ENCODE measurements at places on chromosomes 5 and 9.

DNA sequence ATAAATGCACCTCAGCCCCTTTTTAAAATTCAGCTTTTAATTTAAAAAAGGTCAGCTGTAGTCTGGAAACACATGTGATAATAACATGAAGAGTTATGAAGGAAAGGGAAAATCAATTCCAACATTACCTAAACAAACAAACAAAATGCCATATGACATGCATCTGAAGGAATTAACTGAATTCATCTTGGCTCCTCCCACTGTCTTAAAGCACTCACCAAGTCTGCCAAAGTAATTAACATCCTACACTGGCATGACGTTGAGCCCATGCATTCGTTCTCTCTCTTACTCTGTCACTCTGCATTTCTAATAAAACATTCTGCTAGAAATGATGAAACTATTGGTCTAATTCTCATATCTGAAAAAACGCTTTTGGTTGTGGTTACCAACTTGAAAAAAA, 37.7 kb downstream of the TSSK1B start:
- no peak for DNase-seq

DNA sequence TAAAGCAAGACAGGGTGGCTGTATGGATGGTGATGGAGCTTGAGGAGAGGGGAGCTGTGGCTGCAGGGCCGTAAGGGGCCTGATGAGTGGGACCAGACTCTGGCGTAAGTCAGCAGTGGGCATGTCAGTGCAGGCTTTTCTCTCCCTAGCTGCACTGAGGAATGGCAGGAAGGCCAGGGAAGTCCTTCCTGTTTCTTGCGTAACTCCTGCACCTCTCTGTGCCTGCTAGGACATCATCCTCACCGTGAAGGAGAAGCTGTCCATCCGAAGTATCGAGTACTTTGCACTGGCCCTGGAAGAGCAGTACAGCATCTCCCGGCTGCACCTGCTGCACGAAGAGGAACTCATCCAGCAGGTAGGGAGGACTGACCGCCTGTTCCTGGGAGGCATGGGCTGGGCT, 24.1 kb upstream of the TRMT10B start:
- no peak for DNase-seq

DNA sequence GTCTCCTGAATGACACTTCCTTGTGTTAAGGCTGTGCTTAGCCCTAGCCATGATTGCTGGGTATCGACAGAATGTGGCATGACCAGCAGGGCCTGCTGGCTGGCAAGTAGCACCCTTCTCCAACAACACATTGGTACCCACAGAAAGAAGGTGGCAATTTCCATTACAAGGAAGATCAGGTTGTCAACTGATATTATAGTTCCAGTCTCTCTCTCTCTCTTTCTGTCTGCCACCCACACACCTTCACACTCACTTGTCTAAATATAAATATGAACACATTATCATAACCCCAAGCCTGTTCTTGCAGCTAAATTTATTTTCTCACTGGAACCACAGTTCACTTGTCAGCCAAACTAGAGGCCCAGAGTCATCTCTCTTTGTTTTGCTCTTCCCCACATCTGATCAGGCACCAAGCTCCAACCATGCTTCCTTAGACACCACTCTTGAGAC, 408.1 kb upstream of the PIK3R1 start:
- peak; percentile 27 for DNase-seq

GRCh38 chr5:38059876-38060275, 198.5 kb upstream of the EGFLAM start:
- DNase-seq, result no peak

- DNase-seq, result peak; percentile 87
These were observed 671 bp downstream of the LRRC26 start for GRCh38 chr9:137168904-137169856.

DNA sequence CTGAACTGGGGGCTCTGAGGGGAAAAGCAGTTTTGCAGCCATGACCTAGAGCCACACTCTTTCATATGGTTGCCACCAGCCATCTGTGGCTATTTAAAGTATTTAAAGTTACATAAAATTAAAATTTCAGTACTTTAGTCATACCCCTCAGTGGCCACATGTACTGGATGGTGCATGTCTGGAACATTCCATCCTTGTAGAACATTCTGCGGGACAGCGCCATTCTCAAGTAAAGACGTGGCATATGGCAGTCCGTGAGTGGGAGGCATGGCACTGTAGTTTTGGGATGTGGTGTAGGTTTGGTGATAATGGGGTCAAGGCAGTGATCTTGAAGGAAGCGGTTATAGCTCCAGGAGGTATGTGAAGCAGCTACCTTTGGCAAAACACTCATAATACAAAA, 61.4 kb upstream of the NFIL3 start:
- no peak for DNase-seq

DNA sequence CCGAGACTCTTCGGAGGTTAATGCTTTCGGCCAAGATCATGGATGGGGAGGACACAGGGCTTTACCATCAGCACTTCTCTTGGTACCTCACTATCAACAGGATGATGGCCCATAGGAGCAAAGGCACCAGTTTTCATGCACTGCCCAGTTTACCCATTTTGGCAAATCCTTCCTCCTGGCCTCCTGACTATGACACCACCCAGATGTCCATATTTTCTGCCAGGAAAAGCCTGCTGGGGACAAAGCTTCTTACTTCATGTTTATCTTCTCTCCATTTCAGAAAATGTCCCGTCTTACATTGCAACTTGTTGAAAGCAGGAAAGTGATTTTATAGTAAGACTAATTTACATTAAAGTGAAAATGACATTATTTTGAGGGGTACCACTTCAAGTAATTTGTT, 61.4 kb upstream of the GAS1 start:
- no peak for DNase-seq

DNA sequence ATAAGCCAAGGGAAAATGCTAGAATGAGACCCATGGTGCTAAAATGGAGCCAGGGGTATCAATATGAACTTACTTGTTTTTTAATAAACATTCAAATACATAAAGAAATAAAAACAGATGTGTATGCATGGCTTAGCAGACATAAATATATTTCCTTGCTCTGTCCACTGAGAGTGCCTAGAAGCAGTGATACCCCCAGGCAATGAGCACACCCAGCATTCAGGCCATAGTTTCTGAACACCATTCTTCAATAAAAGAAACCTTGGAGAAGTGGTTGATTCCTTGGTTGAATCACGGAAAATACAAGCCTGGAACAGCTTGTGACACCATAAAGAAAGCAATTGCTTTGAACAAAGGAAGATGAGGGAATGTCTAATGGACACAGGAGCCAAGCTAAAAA, 16.5 kb downstream of the LARS1 start:
- no peak for DNase-seq

DNA sequence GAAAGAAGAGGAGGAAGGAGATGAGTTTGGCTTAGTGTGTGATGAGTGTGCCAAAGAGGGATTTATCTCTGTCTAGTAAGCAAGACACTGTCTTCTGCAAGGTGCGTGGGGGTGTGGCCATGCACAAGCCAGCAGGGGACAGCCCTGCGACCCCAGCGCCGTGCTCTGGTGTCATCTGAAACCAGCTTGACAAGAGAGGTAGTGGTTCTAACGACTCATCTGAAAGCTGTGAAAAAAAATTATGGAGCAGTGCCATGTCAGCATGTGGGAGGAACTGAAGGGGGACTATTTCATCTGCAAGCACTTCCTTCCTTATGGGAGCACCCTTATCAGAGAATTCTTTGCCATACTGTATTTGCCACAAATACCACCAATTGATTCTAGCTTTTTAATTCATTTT, 398.6 kb downstream of the PSAT1 start:
- DNase-seq, result no peak

DNA sequence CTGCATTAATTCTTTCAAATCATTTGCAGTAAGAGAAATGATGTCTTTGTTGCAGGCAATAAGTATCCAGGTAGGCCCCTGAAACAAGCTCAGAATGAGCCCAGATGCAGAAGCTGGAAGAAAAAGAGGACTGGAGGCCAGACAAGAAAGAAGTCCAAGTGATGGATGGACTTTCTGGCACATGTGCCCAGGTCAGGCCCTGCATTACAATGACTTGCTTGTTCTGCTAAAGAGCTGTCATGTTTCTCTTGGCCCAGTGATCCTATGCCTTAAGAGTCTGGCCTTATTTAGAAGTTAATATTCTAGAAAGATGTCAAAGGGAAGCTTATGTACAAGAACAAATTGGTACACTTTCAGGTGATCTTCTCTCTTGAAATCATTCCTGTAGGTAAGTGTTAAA, 64.8 kb downstream of the DPYSL3 start:
- DNase-seq, result no peak

GRCh38 chr5:119752921-119753886, 123.8 kb downstream of the FAM170A start:
- no peak for DNase-seq

- no peak for DNase-seq
These were observed 206.6 kb upstream of the RASA1 start for GRCh38 chr5:87061046-87061445.

DNA sequence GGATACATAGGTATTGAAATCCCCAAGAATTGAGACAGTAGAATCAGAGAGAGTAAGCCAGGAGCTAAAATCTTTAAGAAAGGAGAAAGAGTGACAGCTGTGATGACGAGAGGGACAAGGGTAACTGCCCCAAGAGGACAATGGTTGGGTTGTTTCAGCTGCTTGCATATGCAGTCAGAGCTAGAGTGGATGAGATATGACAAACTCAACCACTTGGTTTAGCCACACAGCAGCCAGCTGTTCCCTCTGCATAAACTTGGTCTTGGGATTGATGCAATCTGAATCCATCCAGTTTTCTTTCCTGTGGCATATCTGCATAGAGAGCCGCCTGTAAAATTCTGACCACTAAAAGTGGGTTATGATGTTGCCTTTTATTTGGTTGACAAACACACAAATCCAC, 100.7 kb downstream of the ZNF622 start:
- DNase-seq, result no peak

- no peak for DNase-seq
These were observed 959.1 kb upstream of the WWC1 start for GRCh38 chr5:167332309-167332708.

- DNase-seq, result no peak
These were observed 1271.6 kb downstream of the PTPRD start for GRCh38 chr9:9341203-9341602.

- no peak for DNase-seq
These were observed 34.2 kb upstream of the CLPTM1L start for GRCh38 chr5:1378866-1379659.

DNA sequence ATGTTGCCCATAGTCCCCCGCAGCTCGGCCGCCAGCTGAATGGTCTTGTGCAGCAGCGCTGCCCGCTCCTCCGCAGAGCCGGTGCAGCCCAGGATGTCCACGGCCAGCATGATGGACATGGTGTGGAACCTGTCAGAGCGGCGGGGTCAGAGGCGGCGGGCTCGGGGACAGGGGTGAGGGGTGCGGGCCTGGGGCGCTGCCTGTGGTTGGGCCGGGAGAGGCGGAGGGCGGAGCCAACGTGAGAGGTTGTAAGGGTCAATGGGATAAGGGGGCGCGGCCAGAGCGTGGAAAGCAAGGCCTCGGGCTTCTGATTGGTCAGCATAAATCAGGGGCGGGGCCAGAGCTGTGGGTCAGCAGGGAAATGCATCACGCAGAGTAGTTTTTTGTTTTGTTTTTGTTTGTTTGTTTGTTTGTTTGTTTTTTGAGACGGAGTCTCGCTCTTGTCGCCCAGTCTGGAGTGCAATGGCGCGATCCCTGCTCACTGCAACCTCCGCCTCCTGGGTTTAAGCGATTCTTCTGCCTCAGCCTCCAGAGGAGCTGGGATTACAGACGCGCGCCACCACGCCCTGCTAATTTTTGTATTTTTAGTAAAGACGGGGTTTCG, 6.8 kb upstream of the TOR2A start:
- DNase-seq, result no peak

GRCh38 chr9:32839013-32839885, 55.9 kb downstream of the TMEM215 start:
- DNase-seq, result no peak

- DNase-seq, result peak; percentile 26
These were observed 24.1 kb downstream of the AHRR start for GRCh38 chr5:345404-346195.

- DNase-seq, result no peak
These were observed 16.1 kb upstream of the AHRR start for GRCh38 chr5:305459-305858.

DNA sequence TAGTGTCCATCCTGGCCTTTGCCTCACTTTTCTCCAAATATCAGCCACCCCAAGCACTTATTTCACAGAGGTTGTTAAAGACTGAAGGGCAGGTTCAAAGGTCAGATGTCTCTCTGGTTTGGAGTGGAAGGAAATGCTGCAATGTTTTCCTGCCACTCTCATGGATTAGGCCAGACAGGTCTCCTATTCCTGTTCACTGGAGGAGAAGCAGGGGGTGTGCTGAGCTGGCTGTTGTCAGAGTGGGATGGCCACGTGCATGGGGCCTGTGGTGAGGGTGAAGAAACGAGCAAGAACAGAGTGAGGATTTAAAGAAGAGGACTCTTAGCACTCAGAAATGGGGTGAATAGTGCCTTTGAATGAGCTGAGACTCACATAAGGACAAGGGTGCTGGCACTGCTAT, 6.7 kb downstream of the TMEM8B start:
- DNase-seq, result no peak
